Cerebellar cortex (tissue), 1 donor: ENCODE measurements at places on chromosomes 16 and 17.

DNA sequence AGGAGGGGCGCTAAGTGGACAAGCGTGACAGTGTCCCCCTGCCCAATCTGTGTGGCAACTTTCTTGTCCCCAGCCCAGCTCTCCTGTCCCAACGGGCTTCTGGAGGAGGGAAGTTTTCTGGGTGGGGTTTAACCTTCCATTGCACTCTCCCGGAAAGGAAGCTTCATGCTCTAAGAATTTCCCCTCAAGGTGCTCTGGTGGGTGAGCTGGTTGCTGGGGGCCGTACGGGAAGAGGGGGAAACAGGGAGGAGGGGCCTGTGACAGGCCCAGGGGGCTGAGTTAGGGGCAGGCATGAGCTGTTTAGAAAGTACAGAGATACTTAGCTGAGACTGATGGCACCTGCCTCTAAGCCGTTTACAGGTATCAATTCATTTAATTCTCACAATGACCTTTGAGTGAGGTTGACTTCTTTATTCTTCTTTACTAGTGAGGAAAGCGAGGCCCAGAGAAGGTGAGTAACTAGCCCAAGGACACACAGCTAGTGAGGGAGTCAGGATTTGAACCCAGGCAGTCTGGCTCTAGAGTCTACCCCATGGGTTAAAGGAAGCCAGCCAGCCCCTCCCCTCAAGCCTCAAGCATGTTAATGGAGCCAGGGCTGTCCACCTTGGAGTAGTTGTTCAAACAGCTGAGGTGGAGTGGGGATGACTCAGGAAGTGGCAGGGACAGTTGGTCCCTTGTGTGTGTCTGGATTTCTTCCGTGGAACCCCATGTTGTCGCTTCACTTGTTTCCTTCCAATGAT lies 18.9 kb downstream of the ADGRG1 start:
- DNase-seq = no peak

GRCh38 chr17:6510321-6510977 lies 45.9 kb downstream of the PITPNM3 start:
- DNase-seq = no peak

DNA sequence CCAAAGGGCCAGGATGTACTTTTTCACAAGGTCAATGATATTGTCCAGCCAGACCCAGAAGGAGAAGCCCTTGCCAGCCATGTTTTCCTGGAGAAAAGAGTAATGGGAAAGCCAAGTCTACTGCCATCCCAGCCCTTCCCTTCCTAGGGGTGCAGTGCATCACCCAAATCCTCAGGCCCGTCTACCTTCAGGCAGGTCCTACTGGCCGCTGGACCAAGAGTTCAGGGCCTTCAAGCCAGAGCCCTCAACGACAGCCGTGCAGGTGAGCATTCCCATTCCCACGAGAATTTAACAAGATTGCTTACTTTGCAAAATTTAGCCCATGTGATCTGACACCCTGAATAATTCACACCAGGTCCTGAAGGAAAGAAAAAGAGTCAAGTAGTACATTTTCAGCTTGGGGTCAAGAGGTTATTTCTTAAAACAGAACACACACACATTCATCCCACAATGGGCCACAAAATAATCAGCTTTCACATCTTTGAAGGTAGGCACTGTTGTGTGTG lies 35.0 kb downstream of the STAT5A start:
- DNase-seq = no peak

GRCh38 chr17:8141045-8141444 lies 11.2 kb downstream of the PER1 start:
- no peak for DNase-seq

- DNase-seq = no peak
These were observed 149.8 kb downstream of the RBFOX3 start for GRCh38 chr17:79461041-79461440.

DNA sequence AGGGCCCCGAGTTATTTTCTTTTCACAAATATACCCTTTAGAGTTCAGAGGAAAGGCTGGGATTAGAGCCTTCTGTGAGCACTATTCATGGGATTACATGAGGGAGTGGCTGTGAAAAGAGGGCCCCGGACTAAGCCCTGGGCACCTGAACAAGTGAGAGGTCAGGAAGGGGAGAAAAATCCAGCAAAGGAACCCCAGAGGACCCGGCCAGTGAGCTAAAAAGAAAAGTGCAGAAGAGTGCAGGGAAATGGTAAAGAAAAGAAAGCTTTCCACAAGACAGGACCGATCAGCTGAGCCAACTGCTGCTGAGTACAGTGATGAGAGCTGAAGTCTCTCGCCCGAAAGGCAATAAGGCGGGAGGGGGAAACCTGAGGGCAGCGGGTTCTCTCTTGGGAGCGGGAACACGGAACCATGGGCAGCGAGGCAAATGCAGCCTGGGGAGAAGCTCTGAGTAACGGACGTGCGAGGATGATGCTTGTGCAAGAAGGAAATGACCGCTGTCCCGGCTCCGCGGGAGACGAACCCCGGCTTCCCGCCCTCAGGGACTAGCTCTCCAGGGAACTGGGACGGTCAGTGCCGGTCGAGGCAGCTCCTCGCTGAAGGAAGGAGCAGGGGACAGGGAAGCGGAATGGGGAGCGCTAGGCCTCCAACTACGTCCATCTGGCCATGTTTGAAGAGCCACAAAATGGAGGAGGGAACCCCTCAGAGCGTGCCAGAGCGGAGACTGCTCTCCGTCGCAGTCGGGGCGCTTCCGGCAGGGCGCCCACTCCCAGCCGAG lies 665 bp upstream of the ALDH3A2 start:
- DNase-seq = peak; percentile 80

GRCh38 chr16:11520442-11520841 lies 66.3 kb downstream of the LITAF start:
- no peak for DNase-seq

DNA sequence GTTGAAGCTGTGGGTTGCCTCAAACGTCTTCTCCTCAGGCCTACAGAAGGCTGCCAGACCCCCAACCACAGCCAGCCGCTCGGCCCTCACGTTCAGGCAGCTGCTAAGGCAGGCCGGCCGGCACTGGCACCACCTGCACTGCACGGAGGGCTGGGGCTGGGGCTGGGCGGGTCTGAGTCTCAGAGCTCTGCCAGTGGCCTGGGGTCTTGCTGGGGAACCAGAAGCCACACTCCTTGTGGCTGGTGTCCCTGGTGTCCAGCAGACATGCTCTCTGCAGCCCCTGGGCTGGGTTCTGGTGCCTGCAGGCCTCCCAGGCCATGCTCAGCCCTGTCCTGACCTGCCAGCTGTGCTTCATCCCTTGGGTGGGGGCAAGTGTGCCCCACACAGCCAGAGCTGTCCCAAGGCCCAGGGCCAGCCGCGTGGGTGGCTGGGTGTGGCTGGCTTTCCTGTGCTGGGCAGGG lies 42.0 kb downstream of the BAHCC1 start:
- DNase-seq = no peak

DNA sequence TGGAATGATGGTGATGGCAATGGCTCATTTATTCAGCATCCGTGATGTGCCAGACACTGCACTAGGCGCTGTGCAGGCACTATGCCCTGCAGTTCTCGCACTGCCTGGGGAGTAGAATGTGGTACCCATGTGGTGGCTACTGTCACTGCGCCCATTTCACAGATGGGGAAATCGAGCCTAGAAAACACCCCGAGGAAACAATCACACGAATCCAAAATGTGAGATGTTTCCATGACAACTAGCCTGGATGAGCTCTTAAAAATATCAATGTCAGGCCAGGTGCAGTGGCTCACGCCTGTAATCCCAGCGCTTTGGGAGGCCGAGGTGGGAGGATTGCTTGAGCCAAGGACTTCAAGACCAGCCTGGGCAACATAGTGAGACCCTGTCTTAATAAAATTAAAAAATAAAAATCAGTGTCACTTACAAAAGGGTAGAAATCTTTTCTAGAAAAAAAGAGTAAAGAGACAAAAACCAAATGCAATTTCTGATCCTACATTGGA lies 57.9 kb upstream of the TNRC6A start:
- DNase-seq = no peak

DNA sequence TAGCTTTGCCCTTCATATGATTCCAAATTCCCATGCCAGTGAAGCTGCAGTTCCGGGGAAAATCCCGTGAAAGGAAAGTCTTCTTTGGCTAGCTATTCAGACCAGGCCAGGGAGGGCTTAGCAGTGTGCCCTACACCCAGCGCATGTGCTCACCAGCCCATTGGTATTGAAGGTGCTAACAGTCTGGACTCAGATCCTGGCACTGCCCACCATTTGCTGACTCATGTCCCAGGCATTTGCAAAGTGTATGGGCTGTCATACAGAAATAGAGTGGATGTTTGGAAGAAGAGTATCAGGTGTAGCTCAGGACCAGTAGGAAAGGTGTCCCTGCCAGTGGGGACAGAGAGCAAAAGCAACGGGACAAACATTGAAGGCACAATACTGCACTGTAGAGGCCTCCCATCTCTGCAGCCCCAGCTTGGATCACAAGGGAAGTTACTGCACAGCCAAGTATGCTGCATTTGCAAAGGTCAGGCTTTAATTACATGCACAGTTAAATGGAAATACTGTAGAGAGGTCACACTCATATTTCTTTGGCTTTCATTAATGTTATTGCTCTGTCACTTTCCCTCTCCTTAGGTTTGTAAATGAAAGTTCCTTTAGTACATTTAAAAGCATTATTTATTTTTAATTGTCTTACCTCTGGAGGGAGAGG lies 220.0 kb downstream of the IRX3 start:
- DNase-seq = no peak

DNA sequence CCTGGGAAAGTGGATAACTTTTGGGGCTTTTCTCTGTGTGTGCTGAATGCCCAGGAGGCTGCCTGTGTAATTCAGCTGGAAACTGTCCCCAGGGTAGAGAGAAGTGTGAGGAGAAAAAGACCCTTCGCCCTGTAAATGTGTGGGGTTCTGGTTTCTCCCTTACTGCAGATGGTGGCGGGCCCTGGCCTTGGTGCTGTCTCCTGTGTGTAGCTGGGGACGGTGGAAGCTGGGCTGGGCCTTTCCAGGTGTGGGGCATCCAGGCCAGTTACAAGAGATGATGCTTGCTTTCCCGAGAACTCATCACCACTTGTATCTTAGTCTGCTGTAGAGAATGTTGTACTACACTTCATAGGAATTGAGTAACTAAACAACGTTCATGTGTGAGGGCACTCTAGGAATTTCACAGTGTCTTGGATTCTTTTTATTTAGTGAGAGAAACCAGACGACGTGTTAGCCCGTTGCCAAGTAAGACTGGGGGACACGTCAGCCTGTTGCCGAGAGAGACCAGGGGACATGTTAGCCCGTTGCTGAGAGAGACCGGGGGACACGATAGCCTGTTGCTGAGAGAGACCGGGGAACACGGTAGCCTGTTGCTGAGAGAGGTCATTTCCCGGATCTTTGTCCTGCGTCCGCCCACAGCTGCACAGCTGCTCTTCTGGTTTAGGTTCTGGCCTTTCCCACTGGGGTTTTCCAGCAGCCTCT lies 43.1 kb downstream of the TBCD start:
- DNase-seq = no peak

DNA sequence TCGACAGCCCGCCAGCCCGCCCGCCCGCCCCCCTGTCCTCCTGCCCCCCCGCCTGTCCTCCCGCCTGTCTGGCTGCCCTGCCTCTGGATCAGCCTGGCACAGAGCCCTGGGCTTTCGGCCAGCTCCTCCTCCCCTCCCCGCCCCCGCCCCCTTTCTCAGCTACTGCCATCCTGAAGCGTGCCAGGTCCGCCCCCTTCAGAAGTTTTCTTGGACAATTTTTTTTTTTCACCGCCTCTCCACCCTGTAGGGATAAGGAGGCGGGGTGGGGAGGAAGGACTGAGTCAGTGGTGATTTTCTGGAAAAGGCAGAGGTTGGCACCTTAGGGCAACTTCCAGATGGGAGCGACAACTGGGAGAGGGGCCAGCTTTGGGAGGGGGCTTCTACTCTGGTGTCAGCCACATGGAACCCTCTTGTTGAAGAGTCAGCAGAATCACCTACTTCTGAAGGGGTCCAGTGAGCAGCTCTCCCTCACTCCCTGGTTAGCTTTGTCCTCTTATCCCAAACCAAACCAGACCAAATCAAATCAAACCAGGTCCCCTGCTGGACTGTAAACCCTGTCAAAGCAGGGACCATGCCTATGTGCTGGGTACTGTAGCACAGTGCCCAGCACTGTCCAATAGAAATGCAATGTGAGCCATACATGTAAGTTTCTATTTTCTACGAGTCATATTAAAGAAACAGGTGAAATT lies 19.7 kb downstream of the IGF2BP1 start:
- no peak for DNase-seq

DNA sequence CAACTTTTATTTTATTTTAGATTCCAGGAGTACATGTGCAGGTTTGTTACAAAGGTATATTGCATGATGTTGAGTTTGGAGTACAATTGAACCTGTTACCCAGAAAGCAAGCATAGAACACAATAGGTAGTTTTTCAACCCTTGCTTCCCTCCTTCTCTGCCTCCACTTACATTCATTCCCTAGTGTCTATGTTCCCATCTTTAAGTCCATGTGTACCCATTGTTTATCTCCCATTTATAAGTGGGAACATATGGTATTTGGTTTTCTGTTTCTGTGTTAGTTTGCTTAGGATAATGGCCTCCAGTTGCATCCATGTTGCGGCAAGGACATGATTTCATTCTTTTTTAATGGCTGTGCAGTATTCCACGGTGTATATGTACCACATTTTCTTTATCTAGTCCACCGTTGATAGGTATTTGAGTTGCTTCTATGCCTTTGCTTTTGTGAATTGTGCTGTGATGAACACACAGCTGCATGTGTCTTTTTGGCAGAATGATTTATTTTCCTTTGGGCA lies 114.0 kb upstream of the NACA2 start:
- DNase-seq = no peak

- no peak for DNase-seq
These were observed 20.2 kb downstream of the MBTPS1 start for GRCh38 chr16:84096447-84097005.

GRCh38 chr16:2774161-2774891 lies 2.8 kb downstream of the ELOB start:
- peak; percentile 56 for DNase-seq

DNA sequence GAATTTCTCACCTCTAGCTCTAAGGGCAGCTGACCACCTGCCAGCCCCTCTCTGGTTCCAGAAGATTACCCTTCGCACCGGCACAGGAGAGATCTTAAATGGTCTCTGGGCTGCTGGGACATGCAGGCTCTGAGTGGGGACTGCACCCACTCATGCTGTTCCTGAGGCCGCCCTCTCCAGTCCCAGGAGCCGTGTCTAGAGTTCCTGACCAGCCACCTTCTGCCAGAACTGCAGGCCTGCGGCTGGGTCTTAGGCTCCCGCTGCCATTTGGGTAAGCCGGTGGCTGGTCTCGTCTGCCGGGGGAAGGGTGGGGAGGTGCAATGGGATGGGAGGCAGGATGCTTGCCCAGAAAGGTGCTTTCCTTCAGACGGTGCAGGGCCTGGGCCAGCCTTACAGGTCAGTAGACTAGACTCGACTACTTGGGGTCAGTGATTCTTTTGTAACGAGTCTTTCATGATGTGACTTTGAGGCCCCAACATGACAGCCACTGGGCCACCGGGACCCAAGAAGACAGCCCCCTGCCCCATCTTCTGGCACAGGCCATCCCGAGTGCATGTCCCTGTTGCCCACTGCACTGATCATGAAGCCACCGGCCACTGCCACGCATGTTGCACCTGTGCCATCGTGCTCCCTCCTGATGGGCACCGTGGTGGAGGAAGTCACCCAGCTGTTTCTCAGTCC lies 26.4 kb downstream of the B9D1 start:
- DNase-seq = no peak

DNA sequence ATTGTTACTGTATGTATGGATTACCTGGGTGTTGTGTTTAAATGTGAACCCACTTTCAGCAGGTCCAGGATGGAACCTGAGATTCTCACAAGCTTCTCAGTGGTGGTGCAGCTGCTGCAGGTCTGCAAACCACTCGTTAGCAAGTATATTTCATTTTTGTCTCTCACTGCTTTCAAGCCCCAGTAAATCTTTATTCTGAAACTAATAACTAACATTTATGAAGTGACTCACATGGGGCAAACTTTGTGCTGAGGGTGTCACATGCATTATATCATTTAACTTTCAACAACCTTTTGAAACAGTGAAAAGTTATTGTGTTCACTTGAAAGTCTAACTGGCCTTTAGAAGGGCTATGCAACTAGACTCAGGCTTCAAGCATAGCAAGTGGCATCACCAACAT lies 98.9 kb upstream of the DYNLRB2 start:
- no peak for DNase-seq
